Spleen (tissue), 13 donors: ENCODE measurements at places on chromosomes 12 and 14. TPM values are rescaled to one million over a fixed set of nuclear protein-coding genes. Genes with fewer than 3 reads are reported as not detected.
A peak's percentile ranks its signal among the peaks of the same experiment; 100 is the strongest.

GRCh38 chr14:61130512-61131260 is 149.6 kb downstream of the SLC38A6 start:
- no peak overlapping the region for H3K27ac ChIP-seq
- no peaks in the 10 kb centered on the region for H3K36me3 ChIP-seq

GRCh38 chr12:128402486-128403243 is 135.7 kb downstream of the TMEM132C start:
- no peak overlapping the region for H3K4me3 ChIP-seq
- no peaks in the 10 kb centered on the region for H3K27me3 ChIP-seq
- H3K4me1 ChIP-seq, result no peaks in the 10 kb centered on the region
- no peaks in the 10 kb centered on the region for H3K36me3 ChIP-seq
- no peak overlapping the region for H3K27ac ChIP-seq
- DNase-seq, result no peak

DNA sequence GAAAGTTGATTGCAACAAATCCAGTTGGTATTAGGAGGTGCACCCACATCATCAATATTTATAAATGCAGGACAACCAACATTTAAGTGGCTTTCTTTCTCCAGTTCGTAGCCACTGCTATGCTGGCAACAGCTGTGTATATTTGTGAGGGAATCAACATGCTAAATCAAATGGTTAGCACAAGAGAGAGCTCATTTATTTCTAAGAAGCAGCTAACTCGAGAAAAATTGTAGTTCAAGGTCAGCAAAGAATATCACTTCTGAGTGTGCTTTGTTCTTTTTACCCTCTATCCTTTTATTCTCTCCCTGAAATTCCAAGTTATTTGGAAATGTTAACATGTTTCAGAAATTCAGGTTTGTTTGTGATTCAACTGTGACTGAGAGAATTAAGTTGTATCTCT is 137.3 kb downstream of the NAV3 start:
- H3K27me3 ChIP-seq, result no peaks in the 10 kb centered on the region
- no peak overlapping the region for H3K4me3 ChIP-seq
- no peak for DNase-seq

GRCh38 chr14:104332634-104333270 is 194.4 kb downstream of the KIF26A start:
- H3K4me1 ChIP-seq, result peaks cover 8% of the 10 kb centered on the region
- H3K36me3 ChIP-seq, result no peaks in the 10 kb centered on the region
- H3K27ac ChIP-seq, result no peak overlapping the region
- DNase-seq, result peak; percentile 73
- H3K4me3 ChIP-seq, result no peak overlapping the region
- H3K27me3 ChIP-seq, result no peaks in the 10 kb centered on the region

DNA sequence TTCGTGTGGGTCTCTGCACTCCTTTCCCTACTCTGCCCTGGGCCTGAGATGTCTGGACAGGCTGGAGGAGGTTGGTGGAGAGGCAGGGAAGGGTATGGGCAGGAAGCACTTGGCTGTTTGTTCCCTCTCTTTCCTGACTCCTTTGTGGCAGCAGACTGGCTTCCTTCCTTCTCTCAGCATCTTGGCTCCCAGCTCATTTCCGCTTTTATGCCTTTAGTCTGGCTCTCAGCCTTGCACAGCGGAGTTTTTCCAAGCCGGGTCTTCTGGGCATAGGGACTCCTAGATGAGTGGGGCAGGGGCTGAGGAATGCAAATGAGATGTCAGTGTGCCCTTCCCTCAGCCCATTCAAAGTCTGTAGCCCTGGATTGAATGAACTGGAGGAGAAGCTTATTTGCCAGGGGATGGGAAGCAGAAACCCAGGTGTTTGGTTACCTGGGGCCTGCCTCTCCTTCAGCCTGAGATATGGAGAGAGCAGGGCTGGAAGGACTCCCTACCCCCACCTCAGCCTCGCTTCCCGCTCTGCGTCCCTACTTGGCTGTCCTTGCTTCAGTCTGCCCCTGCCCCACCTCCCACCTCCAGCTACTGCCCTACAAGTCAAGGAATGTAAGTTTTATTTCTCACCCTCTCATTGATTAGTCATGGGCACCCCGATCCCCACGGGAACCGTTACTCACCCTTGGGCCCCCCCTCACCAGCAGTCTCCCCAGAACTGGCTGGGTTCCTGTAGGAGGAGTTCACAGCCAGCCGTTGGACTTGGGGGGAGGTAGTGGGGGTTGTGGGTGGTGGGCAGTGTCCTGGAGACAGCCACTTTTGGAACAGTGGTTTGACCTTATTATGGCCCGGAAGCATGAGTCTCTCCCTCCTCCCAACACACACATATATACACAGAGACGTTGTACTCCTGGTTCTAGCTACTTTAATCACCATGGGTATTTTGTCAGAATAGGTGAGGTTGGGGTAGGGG is 9.3 kb upstream of the ITGA5 start:
- peaks cover 9% of the 10 kb centered on the region for H3K4me1 ChIP-seq
- no peaks in the 10 kb centered on the region for H3K36me3 ChIP-seq
- no peak for DNase-seq
- H3K4me3 ChIP-seq, result no peak overlapping the region

DNA sequence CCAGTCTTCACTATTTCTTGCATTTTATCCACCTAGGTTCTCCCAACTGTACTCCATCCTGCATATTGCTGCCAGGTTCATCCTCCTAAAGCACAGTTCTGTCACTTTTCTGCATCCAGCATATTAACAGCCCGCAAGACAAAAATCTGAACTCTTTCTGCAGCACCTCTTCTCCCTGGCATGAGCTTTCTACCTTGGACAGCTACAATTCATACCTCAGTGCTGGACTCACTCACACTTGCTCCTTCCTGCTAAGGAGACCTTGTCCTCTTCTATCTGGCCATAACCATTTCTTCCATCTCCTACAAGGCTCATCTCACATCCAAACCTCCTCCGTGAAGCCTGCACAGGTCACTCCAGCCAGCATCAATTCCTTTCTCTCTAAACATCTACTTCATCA is 170.1 kb upstream of the GRIP1 start:
- H3K27me3 ChIP-seq, result no peaks in the 10 kb centered on the region
- no peaks in the 10 kb centered on the region for H3K36me3 ChIP-seq
- H3K27ac ChIP-seq, result no peak overlapping the region
- no peak for DNase-seq

DNA sequence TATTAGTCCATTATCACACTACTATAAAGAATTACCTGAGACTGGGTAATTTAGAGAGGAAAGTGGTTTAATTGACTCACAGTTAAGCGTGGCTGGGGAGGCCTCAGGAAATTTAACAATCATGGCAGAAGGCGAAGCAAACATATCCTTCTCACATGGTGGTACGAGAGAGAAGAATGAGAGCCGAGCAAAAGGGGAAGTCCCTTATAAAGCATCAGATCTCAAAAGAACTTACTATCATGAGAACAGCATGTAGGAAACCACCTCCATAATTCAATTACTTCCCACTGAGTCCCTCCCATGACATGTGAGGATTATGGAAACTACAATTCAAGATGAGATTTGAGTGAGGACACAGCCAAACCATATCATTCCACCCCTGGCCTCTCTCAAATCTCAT is 422.6 kb downstream of the MDGA2 start:
- H3K27ac ChIP-seq, result no peak overlapping the region
- no peaks in the 10 kb centered on the region for H3K27me3 ChIP-seq
- H3K4me1 ChIP-seq, result no peaks in the 10 kb centered on the region
- H3K36me3 ChIP-seq, result no peaks in the 10 kb centered on the region
- H3K4me3 ChIP-seq, result no peak overlapping the region
- no peak for DNase-seq

- no peaks in the 10 kb centered on the region for H3K36me3 ChIP-seq
- no peak for DNase-seq
- no peaks in the 10 kb centered on the region for H3K27me3 ChIP-seq
- no peak overlapping the region for H3K4me3 ChIP-seq
- peaks cover 27% of the 10 kb centered on the region for H3K4me1 ChIP-seq
- H3K27ac ChIP-seq, result no peak overlapping the region
These were observed 21.9 kb upstream of the ADIPOR2 start for GRCh38 chr12:1668833-1669543.

GRCh38 chr12:116411977-116412376 is 134.5 kb upstream of the MED13L start:
- no peak for DNase-seq
- H3K36me3 ChIP-seq, result no peaks in the 10 kb centered on the region
- H3K4me3 ChIP-seq, result no peak overlapping the region
- H3K4me1 ChIP-seq, result no peaks in the 10 kb centered on the region
- no peaks in the 10 kb centered on the region for H3K27me3 ChIP-seq

GRCh38 chr14:65354715-65355114 is 57.8 kb upstream of the FUT8 start:
- H3K27ac ChIP-seq, result peak overlapping the region; percentile 72
- H3K36me3 ChIP-seq, result no peaks in the 10 kb centered on the region
- no peaks in the 10 kb centered on the region for H3K27me3 ChIP-seq
- no peak overlapping the region for H3K4me3 ChIP-seq

DNA sequence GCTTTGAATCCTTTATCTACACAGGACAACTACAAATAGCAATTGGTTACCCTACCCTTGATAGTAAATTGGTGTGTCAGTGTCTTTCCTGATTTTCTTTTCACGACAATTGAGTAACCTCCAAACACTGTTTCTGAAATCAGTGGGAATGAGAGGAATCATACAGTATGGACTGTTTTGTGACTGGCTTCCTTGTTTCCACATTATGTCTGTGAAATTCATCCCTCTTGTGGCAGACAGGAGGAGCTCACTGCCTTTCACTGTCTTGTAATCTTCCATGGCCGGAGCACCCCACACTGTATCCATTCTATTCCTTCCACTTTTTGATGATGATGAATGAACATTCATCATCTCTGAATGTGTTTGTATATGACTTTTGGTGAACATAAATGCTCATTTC is 164.0 kb upstream of the PZP start:
- H3K4me1 ChIP-seq, result no peaks in the 10 kb centered on the region
- DNase-seq, result no peak
- H3K36me3 ChIP-seq, result no peaks in the 10 kb centered on the region
- H3K27me3 ChIP-seq, result no peaks in the 10 kb centered on the region
- no peak overlapping the region for H3K4me3 ChIP-seq

KRT85 gene
- total RNA-seq, result not detected

LALBA gene
- not detected for total RNA-seq

RERGL gene
- total RNA-seq, result 0.77 TPM
